CD4-positive, alpha-beta T cell treated with Interleukin-1 beta for 1 hour (primary cell): ENCODE measurements at places on chromosomes 5 and 9.
A peak's percentile ranks its signal among the peaks of the same experiment; 100 is the strongest.

DNA sequence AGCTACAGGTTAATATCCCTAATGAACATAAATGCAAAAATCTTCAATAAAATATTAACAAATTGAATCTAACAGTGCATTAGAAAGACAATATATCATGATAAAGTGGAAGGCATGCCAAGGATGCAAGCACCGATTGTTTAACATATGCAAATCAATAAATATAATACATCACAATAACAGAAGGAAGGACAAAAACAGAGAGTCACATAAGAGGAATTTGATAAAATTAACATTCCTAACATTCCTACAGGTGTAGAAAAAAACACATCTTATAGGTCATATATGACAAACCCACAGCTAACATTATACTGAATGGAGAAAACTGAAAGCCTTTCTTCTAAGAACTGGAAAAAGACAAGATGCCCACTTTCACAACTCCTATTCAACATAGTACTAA, 297.0 kb downstream of the CDH18 start:
- DNase-seq: no peak

GRCh38 chr5:1211701-1212100, 10.3 kb downstream of the SLC6A19 start:
- no peak for DNase-seq

DNA sequence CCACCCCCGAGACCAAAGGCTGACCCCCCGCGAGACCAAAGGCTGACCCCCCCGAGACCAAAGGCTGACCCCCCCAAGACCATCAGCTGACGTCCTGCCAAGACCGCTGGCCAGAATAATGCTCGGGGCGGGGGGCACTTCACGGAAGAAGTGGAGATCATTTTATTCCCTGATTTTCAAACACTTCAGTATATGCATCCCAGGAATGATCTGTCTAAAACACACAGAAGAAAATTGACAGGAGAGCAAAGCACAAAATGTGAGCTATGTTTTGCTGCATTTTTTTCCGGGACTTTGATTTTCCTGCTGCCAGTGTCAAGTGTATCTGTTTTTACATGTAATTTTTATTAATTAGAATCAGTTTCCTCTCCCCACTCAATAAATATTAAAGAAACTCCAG, 67.1 kb downstream of the ADAMTS2 start:
- no peak for DNase-seq

GRCh38 chr5:132750471-132751230, 3.4 kb downstream of the CCNI2 start:
- DNase-seq: no peak

GRCh38 chr5:88660264-88660946, 222.6 kb downstream of the MEF2C start:
- DNase-seq: no peak

- no peak for DNase-seq
Observed at GRCh38 chr5:43601454-43602260, 1.3 kb upstream of the NNT start.

GRCh38 chr5:10219068-10219467, 30.6 kb downstream of the ATPSCKMT start:
- no peak for DNase-seq

DNA sequence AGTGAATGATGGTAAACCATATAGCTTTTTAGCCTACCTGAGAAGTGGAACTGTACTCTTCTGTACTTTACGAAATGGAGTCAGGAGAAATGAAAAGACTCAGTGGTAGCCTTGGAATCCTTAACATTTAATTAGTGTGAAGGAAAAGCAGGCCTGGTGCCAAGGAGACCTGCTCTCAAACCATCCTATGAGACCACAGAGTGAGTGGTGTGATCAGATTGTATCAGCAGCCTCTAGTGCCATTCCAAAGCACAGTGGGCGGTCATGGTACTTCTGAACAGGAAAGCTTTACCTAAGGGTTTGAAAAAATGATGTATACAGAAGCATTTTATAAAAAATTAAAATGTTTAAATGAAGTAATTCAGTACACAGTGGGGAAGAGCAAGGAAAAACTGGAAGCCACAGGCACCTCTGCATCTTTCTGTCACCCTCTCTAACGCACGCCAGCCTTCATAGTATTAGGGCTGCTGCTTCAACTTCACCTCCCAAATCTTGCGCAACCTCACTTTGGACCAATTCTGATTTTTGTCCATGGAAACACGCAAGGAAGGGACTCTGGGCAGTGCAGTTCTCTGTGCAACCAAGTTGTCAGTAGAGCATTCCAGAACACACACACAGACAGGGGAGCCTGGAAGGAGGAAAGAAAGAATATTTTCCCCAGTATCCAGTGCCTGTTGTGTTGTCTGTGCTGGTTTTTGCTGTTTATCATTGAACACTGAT, 203.7 kb downstream of the SH3GL2 start:
- DNase-seq: no peak

GRCh38 chr5:127761869-127762268, 58.7 kb downstream of the CCDC192 start:
- DNase-seq: no peak

GRCh38 chr5:108814551-108814950, 66.9 kb downstream of the FER start:
- DNase-seq: no peak

DNA sequence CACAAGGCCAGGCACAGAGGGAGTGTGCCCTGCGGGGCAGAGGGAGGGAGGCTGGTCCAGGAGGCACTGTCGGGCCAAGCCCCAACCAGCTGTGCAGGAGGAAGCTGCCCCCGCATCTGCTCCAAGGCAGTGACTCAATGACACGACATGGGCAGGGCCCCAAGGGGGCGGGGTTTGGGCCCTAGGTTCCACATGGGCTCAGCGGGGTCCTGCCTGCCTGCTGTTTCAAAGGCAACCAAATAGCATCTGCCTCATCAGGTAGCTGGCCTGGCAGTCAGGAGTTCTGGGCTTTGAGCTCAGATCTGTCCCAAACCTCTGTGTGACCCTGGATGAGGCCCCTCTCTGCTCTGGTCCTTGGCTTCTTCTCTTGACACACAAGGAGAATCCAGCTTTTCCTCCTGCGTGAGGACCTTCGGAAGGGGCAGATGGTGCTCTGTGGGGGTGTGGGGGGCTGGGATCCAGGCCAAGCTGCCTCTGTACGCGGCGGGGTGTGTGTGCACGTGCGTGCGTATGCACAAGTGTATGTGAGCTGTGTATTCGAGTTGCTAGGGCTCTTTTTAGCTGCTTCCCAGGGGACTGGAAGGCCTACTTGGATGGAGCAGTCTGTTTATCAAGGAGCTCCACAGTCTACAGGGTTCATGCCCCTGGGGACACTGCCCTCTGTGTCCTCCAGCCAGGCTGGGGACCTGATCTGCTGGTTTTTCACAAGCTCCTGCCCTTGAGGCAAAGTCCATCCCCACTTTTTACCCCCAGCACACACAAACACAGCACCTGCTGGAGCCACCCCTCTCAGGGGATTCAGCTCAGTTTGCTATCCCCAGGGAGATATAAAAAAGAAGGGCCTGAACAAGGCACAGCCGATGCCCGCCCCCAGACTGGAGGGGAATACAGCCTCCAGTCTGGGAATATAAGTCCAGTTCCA, 138.9 kb downstream of the RGS3 start:
- DNase-seq: peak; percentile 24

- DNase-seq: no peak
Observed at GRCh38 chr9:36868586-36869282, 165.3 kb downstream of the PAX5 start.

DNA sequence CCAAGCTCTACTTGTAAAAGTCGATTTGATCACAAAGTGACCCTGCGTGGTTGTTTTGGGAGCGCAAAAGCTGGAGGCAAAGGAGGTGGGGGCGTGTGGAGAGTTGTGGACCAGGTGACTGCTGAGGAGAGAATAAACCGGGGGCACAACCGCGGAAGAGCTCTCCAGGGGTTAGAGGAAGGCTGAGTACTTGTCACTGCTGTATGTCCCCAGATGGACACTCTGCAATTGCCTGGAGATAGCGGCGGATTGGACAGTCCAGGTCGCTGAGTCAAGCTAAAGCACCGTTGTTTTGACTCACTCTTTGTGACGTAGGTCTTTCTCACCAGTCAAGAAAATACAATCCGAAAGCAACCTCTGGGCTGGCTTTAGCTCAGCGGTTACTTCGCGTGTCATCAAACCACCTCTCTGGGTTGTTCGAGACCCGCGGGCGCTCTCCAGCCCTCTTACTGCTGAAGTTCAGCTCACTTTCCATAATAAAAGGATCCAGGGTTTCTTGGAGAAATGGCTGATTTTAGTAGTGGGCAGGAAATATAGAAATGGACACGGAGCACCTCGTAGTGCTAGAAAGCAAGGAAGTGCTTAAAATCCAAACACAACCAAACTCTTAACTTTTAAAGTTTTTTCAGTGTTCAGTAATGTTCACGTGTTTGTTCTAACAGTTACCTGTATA, 25.7 kb downstream of the ZMAT2 start:
- peak; percentile 61 for DNase-seq

DNA sequence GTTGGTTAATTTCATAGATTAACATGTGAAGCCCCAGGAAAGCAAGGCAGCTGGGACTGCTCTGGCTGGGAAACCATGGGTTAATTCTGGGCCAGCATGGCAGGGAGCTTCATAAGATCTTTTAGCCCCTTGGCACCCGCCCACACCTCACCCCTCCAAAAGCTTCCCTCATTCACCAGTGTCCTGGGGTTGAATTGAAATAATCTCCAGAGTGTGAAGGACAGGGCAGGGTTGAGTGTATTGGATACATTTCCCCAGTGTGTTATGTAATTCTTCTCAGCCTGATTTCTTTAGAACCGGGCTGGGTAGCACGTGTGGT, 19.4 kb downstream of the WNT8A start:
- DNase-seq: no peak

- no peak for DNase-seq
Observed at GRCh38 chr9:37948417-37948980, 44.6 kb upstream of the SLC25A51 start.

DNA sequence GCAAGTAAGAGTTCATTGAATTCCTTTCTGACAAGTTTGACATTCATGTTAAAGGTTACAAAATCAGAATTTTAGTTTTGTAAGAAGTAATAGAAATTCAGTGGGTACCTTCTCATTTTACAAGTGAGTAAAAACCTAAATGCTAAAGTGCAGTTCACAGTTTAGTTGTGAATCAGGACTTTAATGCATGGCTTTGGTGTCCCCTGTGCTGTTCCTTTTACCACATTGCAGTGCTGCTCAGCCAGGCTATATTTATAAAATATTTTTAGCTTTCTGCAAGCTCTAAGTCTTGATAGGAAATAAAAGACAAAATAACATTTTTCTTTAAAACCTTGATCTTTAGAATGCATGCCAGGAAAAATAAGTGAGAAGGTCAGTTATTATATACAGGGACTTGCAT, 26.3 kb downstream of the PAM start:
- DNase-seq: no peak

- no peak for DNase-seq
Observed at GRCh38 chr5:150500328-150500841, 7.5 kb upstream of the NDST1 start.

DNA sequence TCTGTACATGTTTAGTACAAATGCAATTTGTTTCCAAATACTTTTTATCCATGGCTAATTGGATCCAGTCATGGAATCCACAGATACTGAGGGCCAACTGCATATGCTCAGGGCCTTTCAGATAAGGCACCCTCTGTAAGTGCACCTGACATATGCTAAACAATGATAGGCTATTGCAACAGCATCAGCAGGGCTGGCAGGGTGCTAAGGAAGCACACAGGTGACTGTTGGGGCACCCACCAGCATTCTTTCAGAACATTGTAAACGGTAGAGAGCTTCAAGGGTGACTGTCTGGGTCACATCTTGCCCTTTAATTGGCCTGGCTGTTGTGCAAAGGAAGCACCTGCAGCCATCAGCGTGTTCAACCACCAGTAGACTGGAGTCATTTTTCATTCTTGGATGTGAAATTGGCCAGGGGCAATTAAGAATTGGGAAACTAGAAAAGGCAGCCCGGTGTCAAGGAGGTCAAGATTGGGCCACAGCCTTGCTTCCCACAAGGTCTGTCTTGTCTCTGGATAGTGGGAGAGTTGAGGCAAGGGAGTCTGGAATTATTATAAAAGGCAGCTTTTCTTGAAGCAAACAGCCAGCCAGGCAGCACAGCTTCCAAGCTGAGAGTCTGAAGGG, 129.3 kb upstream of the RAI14 start:
- no peak for DNase-seq

DNA sequence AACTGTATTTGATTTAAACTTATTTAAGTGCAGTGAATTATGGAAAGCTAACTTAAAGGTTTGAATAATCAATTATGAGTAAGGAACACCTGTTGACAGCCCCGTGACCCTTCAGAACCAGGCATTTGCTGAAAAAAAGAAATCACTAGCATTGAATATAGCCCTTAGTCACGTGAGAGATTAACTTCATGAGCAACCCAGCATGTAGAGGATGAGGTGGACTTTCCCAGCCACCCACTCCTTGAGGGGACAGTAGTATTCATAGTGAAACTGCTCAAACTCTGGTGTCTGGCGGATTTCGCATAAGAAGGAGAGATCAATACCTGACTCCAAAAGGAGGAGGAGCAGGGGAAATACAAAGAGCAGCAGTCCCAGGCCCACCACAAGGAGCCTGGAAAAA, 184.8 kb upstream of the RASEF start:
- DNase-seq: no peak

DNA sequence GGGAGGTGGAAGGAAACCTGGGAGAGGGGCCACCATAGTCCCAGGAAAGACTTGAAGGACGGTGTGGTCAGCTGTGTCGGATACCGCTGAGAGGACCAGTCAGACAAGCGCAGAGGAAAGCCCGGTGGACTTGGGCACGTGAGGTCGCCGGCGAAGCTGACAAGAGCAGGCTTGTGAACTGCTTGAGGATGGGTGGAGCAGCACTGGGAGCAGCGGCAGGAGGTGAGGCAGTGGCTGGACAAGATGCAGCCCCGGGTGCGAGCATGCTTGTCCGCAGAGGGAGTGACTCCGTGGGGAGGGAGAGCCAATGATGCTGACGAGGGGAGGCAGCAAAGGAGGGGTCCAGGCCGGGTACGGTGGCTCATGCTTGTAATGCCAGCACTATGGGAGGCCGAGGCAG, 18.3 kb upstream of the CD74 start:
- DNase-seq: no peak

- no peak for DNase-seq
Observed at GRCh38 chr9:18067548-18068120, 406.3 kb upstream of the ADAMTSL1 start.

- no peak for DNase-seq
Observed at GRCh38 chr5:65866837-65867521, 59.4 kb upstream of the ERBIN start.

DNA sequence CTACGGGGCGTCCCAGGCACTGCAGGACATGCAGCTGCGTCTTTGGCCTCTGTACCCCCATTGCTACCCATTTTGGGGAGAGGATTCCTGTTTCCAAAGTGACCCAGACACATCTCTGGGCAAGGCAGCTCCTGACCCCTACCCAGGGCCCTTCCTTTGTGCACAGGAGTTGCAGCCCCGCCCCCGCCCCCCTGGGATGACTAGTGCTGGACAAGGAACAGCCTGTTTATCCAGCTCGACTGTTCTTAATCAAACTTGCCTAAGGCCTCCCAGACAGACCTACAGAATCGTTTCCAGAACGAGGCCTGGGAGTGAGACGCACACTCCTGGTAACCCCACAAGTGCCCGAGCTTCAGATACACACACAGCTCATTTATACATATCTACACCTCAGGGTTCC, 13.2 kb downstream of the DIPK1B start:
- DNase-seq: no peak
